ENCODE measurements at places on chromosomes 11 and 22. TPM values are rescaled to one million over a fixed set of nuclear protein-coding genes. Genes with fewer than 3 reads are reported as not detected.

Gene PANX3
- not detected for total RNA-seq

Gene SAA4
- total RNA-seq, result not detected

Gene XKR3
- not detected for total RNA-seq

- peak overlapping the region; percentile 50 for H3K27ac ChIP-seq
- H3K4me1 ChIP-seq, result peaks cover 19% of the 10 kb centered on the region
- no peaks in the 10 kb centered on the region for H3K36me3 ChIP-seq
- peak overlapping the region; percentile 68 for H3K4me3 ChIP-seq
- H3K27me3 ChIP-seq, result peaks cover 2% of the 10 kb centered on the region
These were observed 744 bp downstream of the PACSIN3 start for GRCh38 chr11:47185305-47186075.

GRCh38 chr11:102223859-102224258 is 93.4 kb upstream of the BIRC3 start:
- H3K27ac ChIP-seq, result no peak overlapping the region
- peak; percentile 59 for DNase-seq
- H3K36me3 ChIP-seq, result peaks cover 14% of the 10 kb centered on the region
- H3K27me3 ChIP-seq, result no peaks in the 10 kb centered on the region
- peaks cover 25% of the 10 kb centered on the region for H3K4me1 ChIP-seq
- no peak overlapping the region for H3K4me3 ChIP-seq

GRCh38 chr22:41826021-41826420 is 6.9 kb upstream of the SREBF2 start:
- no peak overlapping the region for H3K4me3 ChIP-seq
- DNase-seq, result no peak
- H3K36me3 ChIP-seq, result no peaks in the 10 kb centered on the region
- H3K27ac ChIP-seq, result no peak overlapping the region
- H3K27me3 ChIP-seq, result no peaks in the 10 kb centered on the region
- peaks cover 4% of the 10 kb centered on the region for H3K4me1 ChIP-seq

DNA sequence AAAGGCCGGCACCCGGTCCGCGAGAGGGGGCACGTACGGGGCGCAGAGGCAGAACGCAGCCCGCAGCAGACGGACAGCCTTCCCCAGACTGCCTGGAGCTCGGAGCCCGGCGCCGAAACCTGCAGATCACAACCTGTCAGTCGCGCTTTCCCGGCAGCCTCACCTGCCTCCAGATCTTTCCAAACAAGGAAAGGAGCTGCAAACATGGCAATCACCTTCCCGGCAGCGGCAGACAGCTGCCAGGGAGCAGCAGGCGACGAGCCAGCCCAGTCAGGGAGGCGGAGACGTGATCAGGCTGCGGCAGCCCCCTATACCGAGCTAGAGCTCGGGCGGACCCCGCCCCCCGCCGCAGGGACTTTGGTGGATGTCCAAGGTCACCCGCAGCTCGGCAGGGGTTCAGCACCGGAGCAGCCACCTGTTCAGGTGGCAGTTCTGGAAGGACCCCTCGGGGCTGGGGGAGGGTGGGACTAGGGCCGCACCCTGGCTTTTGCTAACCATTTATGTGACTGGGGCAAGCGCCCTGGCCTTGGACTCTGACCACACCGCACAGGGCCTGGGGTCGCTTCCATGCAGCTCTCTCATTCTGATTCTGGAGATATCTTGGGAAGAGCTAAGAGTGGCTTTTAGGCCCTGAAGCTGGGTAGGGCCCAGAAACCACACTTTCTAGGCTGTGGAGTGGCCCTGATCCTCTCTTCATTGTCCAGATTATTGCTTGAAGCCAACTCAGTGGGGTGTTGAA is 143.8 kb downstream of the NECTIN1 start:
- peak; percentile 32 for DNase-seq
- H3K27me3 ChIP-seq, result no peaks in the 10 kb centered on the region

DNA sequence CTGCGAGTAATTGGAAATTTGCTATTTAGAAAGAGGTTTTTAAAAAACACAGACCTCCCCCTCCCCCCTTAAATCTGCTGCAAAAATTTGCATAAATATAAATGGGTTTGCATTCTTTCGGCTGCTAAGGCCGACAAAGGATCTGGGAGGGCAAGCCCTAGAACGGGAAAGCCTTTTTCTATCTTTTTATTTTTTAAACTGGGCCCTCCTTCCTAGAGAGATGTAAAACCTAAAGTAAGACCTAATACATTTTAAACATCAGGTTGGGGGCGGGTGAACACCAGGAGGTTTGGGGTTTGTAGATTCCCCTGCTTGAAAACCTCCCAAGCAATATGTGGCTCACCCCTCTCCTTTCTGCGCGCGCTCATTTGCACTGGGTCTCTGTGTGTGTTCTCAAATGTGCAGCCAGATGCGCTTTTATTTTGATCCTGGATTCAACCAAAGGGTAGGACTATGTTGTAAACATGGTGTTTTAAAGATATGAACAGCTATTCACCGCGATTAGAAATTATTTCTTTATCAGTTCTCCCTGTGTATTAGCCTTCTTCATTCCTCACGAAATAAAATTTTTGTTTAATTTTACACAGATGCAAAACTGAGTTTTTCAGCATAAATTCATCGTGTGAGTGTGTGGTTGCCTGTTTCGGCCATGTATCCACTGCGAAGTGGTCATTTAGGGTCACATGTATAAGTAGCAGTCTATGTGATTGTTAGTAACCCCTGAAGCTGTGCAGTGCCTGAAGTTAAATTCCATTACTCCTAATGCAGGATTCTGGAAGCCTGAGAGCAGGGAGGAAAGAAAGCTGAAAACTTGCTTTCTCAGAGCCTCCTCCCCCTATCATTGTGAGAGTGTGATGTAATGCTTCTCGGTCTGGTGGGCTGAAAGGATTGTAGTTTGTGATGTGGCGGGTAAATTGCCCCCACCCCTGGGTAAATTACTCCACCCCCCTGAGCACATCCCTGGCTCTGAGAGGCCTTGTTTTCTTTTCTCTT is 988 bp downstream of the TNRC6B start:
- no peaks in the 10 kb centered on the region for H3K27me3 ChIP-seq
- H3K4me1 ChIP-seq, result peaks cover 13% of the 10 kb centered on the region
- peak overlapping the region; percentile 72 for H3K4me3 ChIP-seq
- DNase-seq, result peak; percentile 48

DNA sequence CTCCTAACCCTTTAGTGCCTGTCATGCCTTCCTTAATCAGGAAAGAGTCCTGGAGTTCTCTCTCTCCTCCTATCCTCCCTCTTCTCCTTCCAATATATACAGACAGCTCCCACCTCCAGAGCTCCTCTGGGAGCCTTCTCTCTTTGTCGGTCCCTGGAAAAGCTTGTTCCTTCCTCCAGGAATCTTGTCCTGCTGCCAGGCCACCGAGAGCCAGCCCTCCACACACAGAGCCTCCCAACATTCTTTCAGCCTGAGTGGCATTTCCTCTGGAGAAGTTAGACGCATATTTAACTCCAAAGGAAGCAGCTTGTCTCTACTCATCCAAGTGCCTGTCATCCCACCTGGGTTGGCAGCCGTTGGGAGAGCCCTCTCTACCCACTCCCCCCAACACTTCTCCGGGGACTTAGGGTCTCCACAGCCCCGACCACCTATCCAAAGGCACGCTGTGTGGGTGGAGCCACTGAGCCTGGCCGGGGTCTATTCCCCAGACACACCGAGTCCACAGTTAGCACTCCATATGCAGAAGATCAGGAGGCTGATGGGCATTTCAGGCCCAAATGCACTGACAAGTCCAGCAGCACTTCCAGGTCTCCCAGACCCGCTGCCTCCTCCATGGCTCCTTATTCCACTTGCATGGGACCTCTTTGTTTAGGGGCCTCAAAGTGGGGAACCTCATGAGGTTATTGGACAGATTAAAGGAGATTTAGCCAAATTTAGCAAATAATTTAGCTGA is 31.1 kb downstream of the DKK3 start:
- DNase-seq, result peak; percentile 97
- H3K27ac ChIP-seq, result peak overlapping the region; percentile 95
- peaks cover 3% of the 10 kb centered on the region for H3K36me3 ChIP-seq

- H3K36me3 ChIP-seq, result no peaks in the 10 kb centered on the region
- peak; percentile 94 for DNase-seq
- H3K4me3 ChIP-seq, result peak overlapping the region; percentile 9
- H3K27ac ChIP-seq, result peak overlapping the region; percentile 4
These were observed 12.1 kb upstream of the NFAM1 start for GRCh38 chr22:42444077-42444904.

GRCh38 chr11:96199563-96200025 is 143.4 kb downstream of the MAML2 start:
- H3K4me3 ChIP-seq, result no peak overlapping the region
- peak overlapping the region; percentile 37 for H3K27ac ChIP-seq
- DNase-seq, result peak; percentile 90
- H3K27me3 ChIP-seq, result no peaks in the 10 kb centered on the region
- peaks cover 11% of the 10 kb centered on the region for H3K4me1 ChIP-seq

GRCh38 chr22:16699326-16699725 is 106.7 kb upstream of the CCT8L2 start:
- no peaks in the 10 kb centered on the region for H3K4me1 ChIP-seq
- DNase-seq, result no peak
- no peaks in the 10 kb centered on the region for H3K27me3 ChIP-seq
- no peaks in the 10 kb centered on the region for H3K36me3 ChIP-seq
- no peak overlapping the region for H3K27ac ChIP-seq

- no peak overlapping the region for H3K27ac ChIP-seq
- H3K27me3 ChIP-seq, result peaks cover 6% of the 10 kb centered on the region
- peaks cover 16% of the 10 kb centered on the region for H3K4me1 ChIP-seq
- no peak overlapping the region for H3K4me3 ChIP-seq
- H3K36me3 ChIP-seq, result no peaks in the 10 kb centered on the region
- no peak for DNase-seq
These were observed 17.7 kb upstream of the TALDO1 start for GRCh38 chr11:729492-730074.

- no peak overlapping the region for H3K4me3 ChIP-seq
- H3K27ac ChIP-seq, result no peak overlapping the region
- H3K36me3 ChIP-seq, result no peaks in the 10 kb centered on the region
- no peak for DNase-seq
These were observed 161.8 kb downstream of the IGLL1 start for GRCh38 chr22:23418159-23418788.

DNA sequence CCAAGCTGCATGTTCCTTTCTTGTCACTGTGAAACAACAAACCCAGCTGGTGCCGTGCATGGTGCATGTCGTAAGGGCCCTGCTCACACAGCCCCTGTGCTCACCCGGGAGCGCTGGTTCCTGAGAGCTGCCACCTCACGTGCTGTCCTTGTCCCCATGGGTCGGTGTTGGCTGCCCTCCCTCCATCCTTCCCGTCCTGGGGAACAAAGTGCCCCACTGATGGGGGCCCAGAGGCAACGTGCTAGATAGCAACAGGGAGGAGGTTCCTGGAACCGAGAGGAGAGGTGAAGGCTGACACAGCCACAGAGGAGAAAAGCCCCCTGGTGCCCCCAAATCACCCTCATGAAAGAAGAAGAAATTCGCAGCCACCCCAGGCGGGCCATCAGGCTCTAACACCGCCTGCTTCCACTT is 56.6 kb upstream of the SLC22A12 start:
- no peak overlapping the region for H3K4me3 ChIP-seq
- H3K4me1 ChIP-seq, result no peaks in the 10 kb centered on the region
- no peaks in the 10 kb centered on the region for H3K36me3 ChIP-seq
